ENCODE measurements at places on chromosomes 12 and 14.
A peak's percentile ranks its signal among the peaks of the same experiment; 100 is the strongest.

DNA sequence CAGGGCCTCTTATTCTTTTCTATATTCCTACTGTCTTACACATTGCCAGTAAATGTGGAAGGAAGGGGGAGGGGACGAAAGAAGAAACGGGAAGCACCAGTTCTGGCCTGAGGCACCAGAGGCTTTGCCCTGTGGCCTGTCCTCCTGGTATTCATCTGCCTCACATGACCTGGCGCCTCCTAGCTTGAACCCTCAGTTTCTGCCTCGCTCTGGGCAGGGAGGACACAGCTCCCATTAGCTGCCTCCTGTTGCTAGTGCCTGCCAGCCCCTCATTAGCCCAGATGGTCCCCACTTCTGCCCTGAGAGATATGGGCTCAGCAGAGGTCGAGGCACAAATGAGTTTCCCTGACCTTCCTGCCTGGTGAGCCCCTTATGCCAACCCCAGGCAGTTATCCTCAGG, 3.0 kb upstream of the PLEKHG6 start:
- H3K4me1 ChIP-seq: peaks cover 6% of the 10 kb centered on the region
- no peaks in the 10 kb centered on the region for H3K36me3 ChIP-seq
- H3K4me3 ChIP-seq: no peak overlapping the region
- no peak for DNase-seq
- H3K27ac ChIP-seq: no peak overlapping the region

DNA sequence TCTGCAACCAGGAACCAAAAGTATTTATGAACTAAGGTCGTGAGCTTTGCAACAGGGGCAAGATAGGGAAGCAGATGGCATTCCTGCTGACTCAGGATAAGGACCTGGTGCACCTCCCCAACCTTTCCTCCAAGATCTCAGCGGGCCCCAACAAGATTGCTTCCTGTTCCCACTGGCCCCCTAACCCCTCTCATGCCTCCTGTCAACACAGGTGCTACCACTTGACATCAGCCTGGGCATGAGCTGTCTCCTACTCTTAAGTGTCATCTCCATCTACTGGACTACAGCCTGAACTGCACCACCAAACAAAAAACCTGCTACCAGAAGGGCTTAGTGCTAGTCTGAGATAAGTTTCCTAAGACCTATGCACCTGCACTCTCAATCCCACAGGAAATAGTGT, 32.7 kb downstream of the MED6 start:
- peaks cover 28% of the 10 kb centered on the region for H3K36me3 ChIP-seq
- H3K27ac ChIP-seq: no peak overlapping the region
- no peaks in the 10 kb centered on the region for H3K4me1 ChIP-seq
- H3K27me3 ChIP-seq: no peaks in the 10 kb centered on the region
- no peak overlapping the region for H3K4me3 ChIP-seq

GRCh38 chr12:26264215-26264838, 69.0 kb downstream of the SSPN start:
- no peak overlapping the region for H3K4me3 ChIP-seq
- H3K27me3 ChIP-seq: peaks cover 2% of the 10 kb centered on the region
- H3K4me1 ChIP-seq: peaks cover 4% of the 10 kb centered on the region
- DNase-seq: no peak
- H3K36me3 ChIP-seq: no peaks in the 10 kb centered on the region

- DNase-seq: peak; percentile 58
- H3K27ac ChIP-seq: peak overlapping the region; percentile 95
- peak overlapping the region; percentile 87 for H3K4me3 ChIP-seq
- H3K36me3 ChIP-seq: peaks cover 10% of the 10 kb centered on the region
- H3K4me1 ChIP-seq: peaks cover 21% of the 10 kb centered on the region
- H3K27me3 ChIP-seq: peaks cover 4% of the 10 kb centered on the region
Observed at GRCh38 chr14:89041257-89041582, 216.8 kb downstream of the TTC8 start.

Data from HFFc6 (cell line).